ENCODE measurements at places on chromosomes 7 and 10. TPM values are rescaled to one million over a fixed set of nuclear protein-coding genes. Genes with fewer than 3 reads are reported as not detected.
A peak's percentile ranks its signal among the peaks of the same experiment; 100 is the strongest.

TAC1 gene
- 13.8 TPM for total RNA-seq

LOXL4 gene
- 15.4 TPM for total RNA-seq

TMEM176A gene
- total RNA-seq, result 23.4 TPM

PNLIP gene
- 1.7 TPM for total RNA-seq

ERVW-1 gene
- not detected for total RNA-seq

ZNF273 gene
- 9.2 TPM for total RNA-seq

FZD8 gene
- 12.4 TPM for total RNA-seq

CTAGE8 gene
- total RNA-seq, result not detected

AKR1D1 gene
- total RNA-seq, result not detected

RPEL1 gene
- total RNA-seq, result not detected

PLAC9 gene
- total RNA-seq, result 42.7 TPM

GRCh38 chr10:74816824-74817498 lies 9.4 kb upstream of the KAT6B start:
- no peak overlapping the region for H3K27ac ChIP-seq
- no peak for DNase-seq
- H3K4me3 ChIP-seq, result no peak overlapping the region
- no peaks in the 10 kb centered on the region for H3K36me3 ChIP-seq

- no peak for DNase-seq
- peaks cover 26% of the 10 kb centered on the region for H3K4me1 ChIP-seq
- no peak overlapping the region for H3K27ac ChIP-seq
- no peaks in the 10 kb centered on the region for H3K36me3 ChIP-seq
- H3K4me3 ChIP-seq, result no peak overlapping the region
Observed at GRCh38 chr10:97520978-97521761, 22.4 kb downstream of the UBTD1 start.

DNA sequence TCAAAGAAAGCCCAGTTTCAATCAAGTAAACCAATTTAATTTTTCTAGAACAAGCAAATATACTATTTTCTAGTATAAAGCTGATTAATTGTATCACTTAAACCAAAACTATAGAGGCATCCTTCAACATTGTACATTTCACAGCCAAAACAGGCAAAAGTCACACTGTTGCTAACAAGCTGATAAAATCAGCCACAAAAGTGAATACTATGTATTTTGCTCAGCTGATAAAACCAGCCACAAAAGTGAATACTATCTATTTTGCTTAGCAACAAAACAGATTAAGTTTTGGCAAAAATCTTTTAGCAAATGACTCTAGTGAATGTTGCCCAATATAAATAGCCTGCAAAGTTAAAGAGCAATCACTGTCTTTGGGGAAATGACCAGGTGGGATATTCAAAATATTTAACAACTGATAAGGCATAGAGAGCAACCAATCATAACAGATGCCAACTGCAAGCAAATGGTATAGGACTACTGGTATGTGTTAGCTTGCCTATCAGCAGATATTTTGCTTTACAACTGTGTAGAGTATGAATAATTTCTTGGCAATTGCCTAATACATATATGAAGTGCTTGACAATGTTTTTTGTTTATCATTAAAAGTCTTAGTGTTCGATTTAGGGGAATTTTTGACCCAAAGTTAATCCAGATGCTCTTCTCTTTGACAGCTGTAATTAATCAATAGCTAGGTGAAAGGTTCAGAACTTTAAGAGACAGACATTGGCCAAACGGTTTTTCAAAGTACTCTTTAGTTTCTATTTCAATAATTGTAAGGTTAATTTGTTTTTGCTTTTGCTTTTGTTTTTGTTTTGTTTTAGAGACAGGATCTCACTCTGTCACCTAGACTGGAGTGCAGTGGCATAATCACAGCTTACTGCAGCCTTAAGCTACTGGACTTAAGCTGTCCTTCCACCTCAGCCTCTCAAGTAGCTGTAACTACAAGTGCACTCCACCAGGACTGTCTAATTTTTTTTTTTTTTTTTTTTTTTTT lies 44.4 kb upstream of the SP4 start:
- H3K4me1 ChIP-seq, result no peaks in the 10 kb centered on the region
- no peak overlapping the region for H3K4me3 ChIP-seq
- H3K27ac ChIP-seq, result no peak overlapping the region
- H3K36me3 ChIP-seq, result no peaks in the 10 kb centered on the region

DNA sequence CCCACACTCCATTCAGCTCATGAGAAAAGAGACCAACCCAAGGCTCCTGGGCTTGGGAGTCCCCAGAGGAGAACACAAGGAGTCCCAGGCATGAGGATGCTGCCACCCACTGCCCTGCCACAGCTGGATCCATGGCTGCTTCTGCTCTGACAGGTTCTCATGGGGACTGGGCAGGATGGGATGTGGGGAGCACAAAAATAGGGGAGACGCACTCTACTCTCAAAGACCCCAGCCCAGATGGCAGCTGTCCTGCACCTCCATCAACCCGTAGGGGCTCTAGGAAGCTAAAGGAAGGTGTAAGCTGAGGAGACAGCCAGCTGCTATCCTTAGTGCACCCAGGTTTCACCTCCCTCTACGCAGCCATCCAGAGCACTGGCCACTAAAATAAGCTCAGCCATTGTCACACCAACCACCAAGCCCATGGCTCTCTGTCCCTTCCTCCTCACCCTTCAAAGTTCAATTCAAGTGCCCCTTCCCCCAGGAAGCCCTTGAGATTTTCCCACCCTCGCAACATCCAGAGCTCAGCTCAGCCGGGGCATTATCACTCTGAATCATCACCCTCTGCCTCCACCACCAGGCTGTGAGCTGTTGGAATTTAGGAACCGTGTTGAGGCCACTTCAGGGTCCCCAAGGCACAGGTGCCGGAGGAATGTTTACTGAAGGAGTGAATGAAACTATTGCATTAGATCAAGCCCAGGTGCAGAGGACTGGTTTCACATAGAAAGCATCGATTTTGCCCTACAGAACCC lies 142.1 kb downstream of the GRID1 start:
- H3K4me1 ChIP-seq, result no peaks in the 10 kb centered on the region
- H3K27me3 ChIP-seq, result no peaks in the 10 kb centered on the region
- no peak overlapping the region for H3K27ac ChIP-seq
- no peak overlapping the region for H3K4me3 ChIP-seq

- DNase-seq, result no peak
- H3K4me1 ChIP-seq, result peaks cover 9% of the 10 kb centered on the region
- H3K4me3 ChIP-seq, result no peak overlapping the region
- H3K27ac ChIP-seq, result no peak overlapping the region
- no peaks in the 10 kb centered on the region for H3K36me3 ChIP-seq
Observed at GRCh38 chr7:4191525-4191924, 490.6 kb upstream of the FOXK1 start.

- H3K27me3 ChIP-seq, result no peaks in the 10 kb centered on the region
- no peaks in the 10 kb centered on the region for H3K4me1 ChIP-seq
- no peak overlapping the region for H3K27ac ChIP-seq
- H3K36me3 ChIP-seq, result no peaks in the 10 kb centered on the region
Observed at GRCh38 chr10:72855790-72856189, 37.7 kb upstream of the OIT3 start.

DNA sequence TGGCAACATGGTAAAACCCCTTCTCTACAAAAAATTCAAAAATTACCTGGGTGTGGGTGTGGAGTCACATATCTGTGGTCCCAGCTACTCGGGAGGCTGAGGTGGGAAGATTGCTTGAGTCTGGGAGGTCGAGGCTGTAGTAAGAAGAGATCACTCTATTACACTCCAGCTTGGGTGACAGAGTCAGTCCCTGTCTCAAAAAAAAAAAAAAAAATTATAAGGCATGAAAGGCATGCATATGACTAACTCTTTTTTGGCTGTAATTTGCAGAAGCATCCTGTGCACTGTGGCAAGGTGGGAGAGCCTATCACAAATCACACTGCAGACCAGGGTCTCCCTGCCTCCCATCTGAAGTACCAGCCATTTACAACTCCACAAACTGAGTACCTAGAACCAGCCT lies 14.1 kb upstream of the MYPN start:
- H3K4me3 ChIP-seq, result no peak overlapping the region
- no peaks in the 10 kb centered on the region for H3K27me3 ChIP-seq
- no peaks in the 10 kb centered on the region for H3K4me1 ChIP-seq
- H3K27ac ChIP-seq, result no peak overlapping the region

DNA sequence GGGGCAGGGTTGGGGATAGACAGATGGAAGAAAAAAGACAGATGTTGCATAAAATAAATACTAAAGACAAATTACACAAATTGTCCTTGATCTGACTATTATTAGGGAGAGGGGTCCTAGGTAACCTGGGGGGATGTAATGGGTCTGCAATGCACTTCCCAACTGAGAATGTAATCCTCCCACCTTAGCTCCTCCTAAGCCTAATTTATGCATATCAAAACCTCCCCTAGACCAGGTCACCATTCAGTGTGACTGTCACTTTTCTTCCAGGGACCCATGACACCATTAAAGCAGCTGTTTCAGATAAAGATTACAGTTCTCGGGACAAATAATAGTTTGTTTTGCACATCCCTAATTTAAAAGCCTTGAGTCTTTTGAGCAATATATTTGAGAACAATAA lies 133.9 kb upstream of the FEZF1 start:
- H3K4me3 ChIP-seq, result no peak overlapping the region
- no peaks in the 10 kb centered on the region for H3K4me1 ChIP-seq
- DNase-seq, result no peak
- H3K27ac ChIP-seq, result no peak overlapping the region

DNA sequence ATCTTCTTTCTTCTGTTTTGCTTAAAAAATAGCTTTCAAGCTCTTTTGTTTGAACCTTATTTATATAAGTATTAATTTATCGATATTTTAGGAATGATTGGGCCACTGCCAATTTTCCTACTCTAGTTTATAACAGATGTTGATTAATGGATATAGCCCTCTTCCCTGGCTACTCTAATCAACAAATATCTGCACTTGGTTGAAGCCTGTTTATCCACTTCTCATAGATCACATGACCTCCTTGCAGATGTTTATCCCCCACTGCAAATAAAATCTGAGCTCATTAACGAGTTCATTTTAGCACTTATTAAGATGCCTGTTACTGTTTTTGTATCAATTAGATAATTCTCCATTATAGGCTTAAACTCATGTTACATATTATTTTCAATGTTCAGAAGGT lies 715.3 kb downstream of the CNTNAP2 start:
- no peaks in the 10 kb centered on the region for H3K27me3 ChIP-seq
- H3K27ac ChIP-seq, result no peak overlapping the region
- no peaks in the 10 kb centered on the region for H3K4me1 ChIP-seq
- H3K36me3 ChIP-seq, result no peaks in the 10 kb centered on the region
- no peak overlapping the region for H3K4me3 ChIP-seq

- H3K27me3 ChIP-seq, result no peaks in the 10 kb centered on the region
- no peaks in the 10 kb centered on the region for H3K4me1 ChIP-seq
- no peaks in the 10 kb centered on the region for H3K36me3 ChIP-seq
- peak overlapping the region; percentile 51 for H3K4me3 ChIP-seq
- no peak for DNase-seq
Observed at GRCh38 chr7:22356010-22356691, 803 bp downstream of the RAPGEF5 start.

GRCh38 chr10:50367732-50368131 lies 116.4 kb upstream of the ASAH2 start:
- H3K27ac ChIP-seq, result no peak overlapping the region
- DNase-seq, result no peak
- no peaks in the 10 kb centered on the region for H3K27me3 ChIP-seq
- no peaks in the 10 kb centered on the region for H3K4me1 ChIP-seq

DNA sequence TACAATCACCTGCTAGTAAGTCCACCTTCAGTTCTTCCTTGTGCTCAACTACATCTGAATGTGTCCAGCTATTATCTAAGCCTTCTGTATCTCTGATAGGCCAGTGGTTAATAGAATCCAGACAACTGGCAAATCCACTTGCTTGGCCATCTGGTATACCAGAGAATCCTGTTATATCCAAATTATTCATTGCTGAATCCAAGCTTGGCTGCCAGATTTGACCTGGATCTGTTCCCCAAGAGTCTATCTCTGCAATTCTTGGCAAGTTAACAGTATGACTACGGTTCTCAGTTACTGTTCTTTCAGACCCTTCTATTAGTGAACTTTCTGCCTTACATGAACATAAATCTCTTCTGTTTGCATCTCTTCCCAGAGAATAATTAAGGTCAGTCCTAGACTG lies 154.6 kb upstream of the TARP start:
- no peak overlapping the region for H3K27ac ChIP-seq
- H3K36me3 ChIP-seq, result no peaks in the 10 kb centered on the region
- no peaks in the 10 kb centered on the region for H3K27me3 ChIP-seq

DNA sequence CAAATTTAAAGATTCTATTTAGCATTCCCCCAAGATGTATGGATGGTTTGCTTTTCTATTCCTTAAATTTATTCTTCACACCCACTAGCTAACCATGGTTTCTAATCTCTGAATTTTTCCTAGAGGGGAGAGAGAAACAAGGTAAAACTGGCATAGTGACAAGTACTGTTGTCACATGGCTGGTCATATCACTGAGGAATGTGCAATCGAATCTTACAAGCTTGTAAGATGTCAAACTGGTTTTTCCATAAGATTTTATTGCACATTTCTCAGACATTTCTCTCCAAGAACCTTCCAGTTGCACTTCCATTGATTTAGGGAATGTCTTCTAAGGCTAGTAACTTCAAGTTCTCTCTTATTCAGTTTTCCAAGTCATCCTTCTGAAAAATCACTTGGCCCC lies 89.8 kb downstream of the MBL2 start:
- no peak overlapping the region for H3K4me3 ChIP-seq
- H3K27me3 ChIP-seq, result no peaks in the 10 kb centered on the region
- H3K27ac ChIP-seq, result no peak overlapping the region
- DNase-seq, result no peak
- H3K36me3 ChIP-seq, result no peaks in the 10 kb centered on the region
- no peaks in the 10 kb centered on the region for H3K4me1 ChIP-seq

- no peaks in the 10 kb centered on the region for H3K4me1 ChIP-seq
- no peaks in the 10 kb centered on the region for H3K27me3 ChIP-seq
- H3K4me3 ChIP-seq, result no peak overlapping the region
- H3K36me3 ChIP-seq, result no peaks in the 10 kb centered on the region
Observed at GRCh38 chr7:24963218-24963617, 16.8 kb downstream of the OSBPL3 start.

GRCh38 chr7:44959433-44959951 lies 19.3 kb downstream of the MYO1G start:
- H3K4me3 ChIP-seq, result no peak overlapping the region
- DNase-seq, result no peak
- no peak overlapping the region for H3K27ac ChIP-seq
- H3K36me3 ChIP-seq, result no peaks in the 10 kb centered on the region

DNA sequence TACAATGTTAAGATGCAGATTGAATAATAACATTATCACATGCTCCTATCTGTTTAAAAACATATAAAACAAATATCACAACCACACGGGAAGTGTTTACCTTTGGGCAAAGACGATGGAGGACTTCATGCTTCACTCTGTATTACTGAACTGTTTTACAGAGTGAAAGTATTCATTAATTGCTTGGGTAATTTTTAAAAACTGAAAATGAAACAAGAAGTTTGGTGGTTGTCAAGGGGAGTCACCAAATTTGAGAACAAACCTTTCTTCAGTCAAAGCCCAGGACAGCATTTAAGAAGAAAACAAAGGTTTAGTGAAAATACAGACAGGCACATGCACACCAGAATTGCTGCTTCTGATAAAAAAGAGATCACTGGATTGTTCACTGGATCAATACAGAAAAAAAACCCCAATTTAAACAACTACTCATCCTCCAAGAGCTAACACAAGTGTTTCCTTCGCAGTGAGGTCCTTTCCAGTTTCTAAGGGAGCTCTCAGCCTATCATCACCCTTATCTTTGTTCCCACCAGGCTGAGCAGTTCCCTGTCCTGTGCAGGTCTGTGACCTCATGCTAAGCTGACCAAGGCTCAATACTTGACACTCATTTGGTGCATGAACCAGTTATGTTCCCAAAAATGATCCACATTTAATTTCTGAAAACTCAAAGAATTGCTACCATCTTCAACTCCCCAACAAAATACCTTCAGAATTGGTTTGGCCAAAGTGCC lies 8.8 kb downstream of the PARP12 start:
- no peak overlapping the region for H3K4me3 ChIP-seq
- no peak overlapping the region for H3K27ac ChIP-seq
- no peaks in the 10 kb centered on the region for H3K36me3 ChIP-seq
- no peak for DNase-seq
- H3K4me1 ChIP-seq, result peaks cover 9% of the 10 kb centered on the region
